ENCODE measurements at places on chromosomes 5 and 9.

DNA sequence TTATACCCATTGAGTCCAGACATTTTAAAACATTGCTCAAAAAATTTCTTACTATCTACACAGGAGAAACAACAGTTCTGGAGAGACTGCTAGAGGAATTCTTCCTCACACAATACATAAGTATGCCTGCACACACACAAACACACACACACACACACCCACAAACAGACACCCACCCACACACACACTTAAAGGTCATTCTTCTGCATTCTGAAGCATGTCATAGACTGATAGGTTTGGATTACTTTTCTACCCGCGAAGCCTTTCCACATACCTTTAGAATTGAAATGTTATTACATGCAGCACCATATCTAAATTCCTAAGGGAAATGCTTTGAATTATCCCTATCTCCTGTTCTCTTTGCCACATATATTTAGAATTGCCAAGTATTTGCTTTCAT is 80.2 kb downstream of the FAM174A start:
- no peak for DNase-seq

GRCh38 chr5:158976035-158976434 is 123.7 kb downstream of the EBF1 start:
- DNase-seq, result peak; percentile 73

- no peak for DNase-seq
Observed at GRCh38 chr5:21711866-21712758, 1141.0 kb downstream of the CDH12 start.

GRCh38 chr5:159873680-159874079 is 42.6 kb upstream of the ADRA1B start:
- DNase-seq, result no peak

- no peak for DNase-seq
Observed at GRCh38 chr9:32398207-32398606, 13.8 kb downstream of the ACO1 start.

GRCh38 chr5:147169399-147169798 is 65.4 kb upstream of the STK32A start:
- peak; percentile 52 for DNase-seq

GRCh38 chr9:105087910-105088898 is 156.2 kb upstream of the SLC44A1 start:
- no peak for DNase-seq

DNA sequence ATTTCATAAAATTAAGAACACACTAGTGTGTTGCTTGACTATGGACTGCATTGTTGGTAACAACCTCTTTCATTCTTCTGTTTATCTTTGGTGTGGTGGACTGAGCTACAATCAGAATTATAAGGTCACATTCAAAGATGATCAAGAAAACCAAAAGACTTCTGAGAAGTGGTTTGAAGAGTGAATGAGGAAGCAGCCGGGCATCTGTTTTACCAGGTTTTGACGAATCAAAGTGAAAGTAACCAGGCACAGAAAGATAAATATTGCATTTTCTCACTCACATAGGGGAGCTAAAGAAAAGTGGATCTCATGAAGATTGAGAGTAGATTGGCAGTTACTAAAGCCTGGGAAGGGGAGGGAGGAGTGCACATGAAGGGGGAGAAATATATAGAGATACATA is 589.1 kb downstream of the ZNF608 start:
- DNase-seq, result no peak
